Esophagus mucosa (tissue), 1 donor: ENCODE measurements at places on chromosomes 7 and 10.
A peak's percentile ranks its signal among the peaks of the same experiment; 100 is the strongest.

DNA sequence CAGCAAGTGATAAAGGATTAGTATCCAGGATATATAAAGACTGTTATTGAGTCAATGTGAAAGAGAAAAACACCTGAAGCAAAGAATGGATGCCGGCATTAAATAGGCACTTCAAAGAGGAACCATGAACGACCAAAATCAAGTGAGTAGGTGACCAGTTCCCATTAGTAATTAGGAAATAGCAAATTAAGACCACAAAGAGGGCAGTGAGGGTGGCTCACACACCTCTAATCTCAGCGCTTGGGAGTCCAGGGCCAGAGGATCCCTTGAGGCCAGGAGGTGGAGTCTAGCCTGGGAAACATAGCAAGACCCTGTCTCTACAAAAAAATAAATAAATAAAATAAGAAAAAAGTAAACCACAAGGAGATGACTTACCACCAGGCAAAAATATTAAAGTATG is 1.5 kb upstream of the ANTXRL start:
- ATAC-seq, result no peak

- peak; percentile 27 for ATAC-seq
Measured at GRCh38 chr10:90856964-90857634, 740 bp downstream of the HTR7 start.

- ATAC-seq, result no peak
Measured at GRCh38 chr7:139132887-139133286, 23.4 kb upstream of the ZC3HAV1 start.

DNA sequence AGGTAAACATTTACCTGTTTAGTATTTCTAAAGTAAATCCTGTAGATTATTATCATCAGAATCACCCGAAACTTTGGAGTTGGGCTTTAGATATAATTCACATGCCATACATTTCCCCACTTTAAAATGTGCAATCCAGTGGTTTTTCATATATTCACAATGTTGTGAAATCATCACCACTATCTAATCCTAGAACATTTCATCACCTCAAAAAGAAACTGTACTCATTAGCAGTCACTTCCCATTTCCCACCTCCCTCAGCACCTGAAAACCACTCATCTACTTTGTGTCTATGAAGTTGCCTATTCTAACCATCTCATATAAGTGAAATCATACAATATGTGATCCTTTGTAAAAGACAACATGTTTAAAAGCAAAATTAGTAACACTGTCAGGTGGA is 182.6 kb downstream of the FZD1 start:
- no peak for ATAC-seq

DNA sequence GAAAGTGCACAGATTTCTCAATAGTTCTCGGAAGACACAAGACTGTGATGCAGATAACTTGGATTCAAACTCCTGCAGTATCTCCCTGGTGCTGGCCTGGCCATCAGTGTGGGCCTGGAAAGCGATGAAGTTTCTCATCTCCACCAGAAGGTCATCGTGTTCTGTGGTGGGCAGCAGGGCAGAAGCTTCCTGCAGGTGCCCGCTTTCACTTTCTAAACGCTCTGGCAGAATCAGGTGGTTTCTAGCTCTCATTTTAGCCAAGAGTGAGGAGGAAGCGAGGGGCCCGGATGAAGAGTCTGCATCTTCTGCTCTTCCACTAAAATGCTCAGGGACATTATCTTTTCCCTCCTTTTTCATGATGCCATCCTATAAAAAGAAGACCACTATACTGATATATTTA is 63.0 kb upstream of the DRGX start:
- no peak for ATAC-seq

- no peak for ATAC-seq
Measured at GRCh38 chr10:44619521-44619920, 234.6 kb upstream of the CXCL12 start.

DNA sequence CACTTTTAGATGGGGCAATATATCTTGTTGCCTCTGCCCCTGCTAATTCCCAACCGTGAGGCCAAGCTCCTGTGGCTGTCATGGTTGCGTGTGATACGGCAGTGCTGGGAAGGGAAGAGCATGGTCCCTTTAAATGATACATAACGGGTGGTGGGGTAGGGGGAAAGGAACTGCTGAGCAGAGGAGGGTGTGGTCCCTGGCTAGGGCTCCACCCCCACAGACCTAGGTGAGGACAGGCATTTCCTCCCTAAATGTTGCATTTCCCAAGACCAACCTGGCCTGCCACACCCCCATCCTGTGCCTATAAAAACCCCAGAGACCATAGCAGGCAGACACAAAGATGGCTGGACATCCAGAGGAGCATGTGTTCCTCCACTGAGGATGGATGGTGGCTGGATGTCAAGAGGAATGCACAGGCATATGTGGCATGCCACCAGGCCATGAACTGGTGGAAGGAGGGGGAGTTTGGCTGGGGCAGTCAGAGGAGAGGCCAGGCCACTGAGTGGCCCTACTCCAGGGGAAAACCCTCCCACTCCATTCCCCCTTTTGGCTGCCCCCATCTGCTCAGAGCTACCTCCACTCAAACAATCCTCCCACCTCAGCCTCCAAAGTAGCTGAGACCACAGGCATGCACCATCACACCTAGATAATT is 104.0 kb downstream of the PLXDC2 start:
- no peak for ATAC-seq
